ENCODE measurements at places on chromosomes 3 and 15.

- DNase-seq, result peak; percentile 13
These were observed 99.5 kb upstream of the FAM98B start for GRCh38 chr15:38354315-38354929.

DNA sequence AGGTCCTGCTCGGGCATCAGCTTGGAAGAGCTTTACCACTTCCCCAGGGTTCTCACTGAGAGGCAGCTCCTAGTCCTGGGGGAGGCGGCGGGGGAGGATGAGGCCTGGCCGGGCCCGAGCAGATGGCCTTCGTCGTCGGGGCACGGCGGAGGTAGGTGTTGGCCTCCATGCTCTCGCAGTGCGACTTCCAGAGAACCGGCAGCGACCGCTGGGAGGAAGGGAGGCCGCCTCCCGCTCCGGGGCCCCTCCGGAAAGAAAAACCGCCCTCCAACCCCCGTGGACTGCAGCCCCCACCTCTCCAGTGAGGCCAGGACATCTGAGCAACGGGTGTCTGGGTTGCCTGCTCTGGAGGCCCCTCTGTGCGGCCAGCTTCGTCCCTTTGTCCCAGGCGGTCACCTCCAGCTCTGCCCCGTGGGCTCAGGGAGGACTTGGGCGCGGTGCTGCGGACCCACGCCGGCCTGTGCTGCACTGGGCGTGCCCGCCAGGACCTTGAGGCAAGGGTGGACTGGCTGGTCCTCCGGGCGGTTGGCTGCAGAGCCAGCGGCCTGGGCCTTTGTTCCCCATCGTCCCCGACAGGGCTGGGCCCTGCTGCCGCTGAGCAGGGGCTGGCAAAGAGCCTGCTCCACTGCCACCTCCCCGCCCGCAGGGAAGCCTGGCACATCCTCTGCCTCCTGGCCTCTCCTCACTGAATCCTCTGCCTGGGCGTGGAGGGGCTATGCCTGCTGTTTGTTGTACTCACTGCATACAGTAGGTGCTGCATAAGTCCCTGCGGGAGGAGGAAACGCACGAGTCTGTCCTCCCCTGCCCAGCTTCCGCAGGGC is 13.6 kb upstream of the GP9 start:
- no peak for DNase-seq

DNA sequence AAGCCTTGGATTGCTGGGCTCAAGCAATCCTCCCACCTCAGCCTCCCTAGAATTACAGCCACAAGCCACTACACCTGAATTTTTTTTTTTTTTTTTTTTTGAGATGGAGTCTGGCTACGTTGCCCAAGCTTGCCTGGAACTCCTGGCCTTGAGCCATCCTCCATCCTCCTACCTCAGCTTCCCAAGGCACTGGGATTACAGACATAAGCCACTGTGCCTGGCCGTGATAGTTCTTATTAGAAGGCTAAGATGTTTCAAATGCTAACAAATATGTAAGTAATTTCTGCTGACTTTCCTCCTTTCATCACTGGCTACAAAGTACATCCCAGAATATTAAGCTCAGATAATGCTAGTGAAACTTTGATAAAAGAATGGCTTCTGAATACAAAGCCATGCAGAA is 5.7 kb upstream of the SETMAR start:
- DNase-seq, result no peak

DNA sequence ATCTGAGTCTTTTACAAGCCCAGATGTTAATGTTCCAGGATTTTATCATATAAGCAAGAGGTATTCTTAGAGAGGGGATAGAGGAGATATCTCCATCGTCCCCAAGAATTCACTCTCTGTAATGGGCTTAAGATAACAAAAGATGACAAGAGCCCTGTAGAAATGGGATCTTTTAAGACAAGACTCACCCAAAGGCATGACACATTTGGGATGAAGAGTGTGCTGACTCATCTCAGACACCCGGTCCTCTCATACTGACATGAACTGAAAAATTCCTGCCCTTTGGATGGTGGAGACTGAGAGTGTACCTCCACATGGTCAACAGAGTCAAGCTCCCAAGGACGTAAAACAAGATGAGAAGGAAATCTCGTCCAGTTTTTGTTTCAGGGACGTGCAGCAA is 11.0 kb downstream of the LEKR1 start:
- no peak for DNase-seq

DNA sequence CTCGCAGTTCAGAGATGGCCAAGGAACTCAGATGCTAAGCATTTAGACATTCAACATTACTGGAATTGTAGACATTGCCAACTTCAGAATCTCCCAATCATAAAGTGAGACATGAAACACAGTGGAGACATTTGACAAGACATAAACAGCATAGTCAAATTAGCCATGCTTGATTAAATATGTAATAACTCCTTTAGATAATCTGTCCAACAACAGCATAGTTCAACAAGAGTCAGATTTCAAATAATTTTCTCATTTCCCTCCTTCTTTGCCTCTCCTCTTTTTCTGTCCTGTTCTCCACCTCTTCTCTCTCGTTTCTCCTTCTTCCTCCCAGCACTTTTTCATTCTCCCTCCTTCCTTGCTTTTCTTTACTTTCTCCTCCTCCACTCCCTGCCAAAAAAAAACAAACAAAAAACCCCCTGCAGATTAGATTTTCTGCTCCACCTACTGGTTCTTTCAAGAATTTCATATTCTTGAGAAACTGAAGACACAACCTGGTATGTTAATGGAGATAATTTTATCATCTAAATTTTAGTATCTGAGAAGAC is 20.2 kb downstream of the CPOX start:
- no peak for DNase-seq

DNA sequence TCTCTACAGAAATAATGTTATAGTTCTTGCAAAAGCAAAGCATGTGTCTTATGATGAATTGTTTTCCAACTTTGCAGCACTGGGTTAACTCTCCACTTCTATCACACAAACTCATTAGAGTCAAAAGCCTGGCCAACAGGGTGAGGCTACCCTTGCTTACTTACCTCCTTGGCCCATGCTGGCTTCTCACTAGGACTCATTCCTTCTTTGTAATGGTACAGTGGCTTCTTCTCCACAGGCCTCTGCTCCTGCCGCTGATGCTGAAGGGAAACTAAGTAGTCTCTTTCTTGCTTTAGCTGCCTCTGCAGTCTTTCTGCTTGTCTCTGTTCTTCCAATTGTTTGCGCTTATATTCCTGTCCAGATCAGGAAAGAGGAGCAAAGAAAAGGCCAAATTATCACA is 111.5 kb upstream of the SLC2A2 start:
- no peak for DNase-seq

DNA sequence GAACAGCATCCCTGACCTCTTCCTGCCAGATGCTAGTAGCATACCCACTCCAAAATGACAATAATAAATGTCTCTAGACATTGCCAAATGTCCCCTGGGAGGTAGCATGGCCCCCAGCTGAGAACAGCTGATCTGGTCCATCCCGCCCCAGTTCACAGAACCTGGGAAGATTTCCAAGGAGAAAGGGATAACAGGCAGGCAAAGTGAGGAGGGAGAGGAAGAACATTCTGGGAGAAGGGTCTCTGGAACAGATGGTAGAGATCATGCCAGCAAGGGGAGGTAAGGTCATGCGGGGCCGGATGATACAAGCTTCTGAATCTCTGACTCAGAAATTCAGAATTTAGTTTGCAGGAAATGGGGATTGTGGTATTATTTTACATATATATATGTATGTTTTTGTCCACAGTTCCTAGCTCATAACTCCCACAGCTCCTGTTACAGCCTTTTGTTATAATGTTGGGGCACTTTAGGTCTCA is 192.7 kb downstream of the SUCLG2 start:
- DNase-seq, result no peak

- DNase-seq, result no peak
These were observed 62.5 kb upstream of the SLCO2A1 start for GRCh38 chr3:134092208-134092701.

DNA sequence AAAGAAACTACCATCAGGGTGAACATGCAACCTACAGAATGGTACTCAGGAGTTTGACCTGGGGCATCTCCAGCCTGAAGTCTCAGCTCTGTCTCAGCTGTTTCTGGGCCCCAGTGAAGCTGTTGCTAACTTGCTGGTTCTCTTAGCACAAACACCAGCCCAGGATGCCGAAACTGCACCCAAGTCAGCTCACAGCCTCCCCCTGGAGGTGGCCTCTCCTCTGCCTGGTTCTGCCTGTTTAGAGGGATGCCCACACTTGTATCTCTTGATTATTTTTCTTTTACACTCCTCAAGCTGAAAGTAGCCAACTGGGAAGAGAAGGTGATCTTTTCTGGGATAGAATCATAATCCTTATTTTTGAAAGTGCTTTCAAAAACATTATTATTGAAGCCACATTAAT is 289.0 kb upstream of the RASGRP1 start:
- no peak for DNase-seq

GRCh38 chr3:4829031-4829394 is 150.2 kb upstream of the BHLHE40 start:
- DNase-seq, result no peak

- no peak for DNase-seq
These were observed 153.7 kb downstream of the ANO10 start for GRCh38 chr3:43468133-43468532.

GRCh38 chr3:150613709-150614480 is 10.8 kb downstream of the SELENOT start:
- DNase-seq, result no peak

GRCh38 chr3:35523838-35524237 is 115.5 kb upstream of the ARPP21 start:
- no peak for DNase-seq

- DNase-seq, result no peak
These were observed 103.2 kb downstream of the PPP2R3A start for GRCh38 chr3:136068708-136069107.

DNA sequence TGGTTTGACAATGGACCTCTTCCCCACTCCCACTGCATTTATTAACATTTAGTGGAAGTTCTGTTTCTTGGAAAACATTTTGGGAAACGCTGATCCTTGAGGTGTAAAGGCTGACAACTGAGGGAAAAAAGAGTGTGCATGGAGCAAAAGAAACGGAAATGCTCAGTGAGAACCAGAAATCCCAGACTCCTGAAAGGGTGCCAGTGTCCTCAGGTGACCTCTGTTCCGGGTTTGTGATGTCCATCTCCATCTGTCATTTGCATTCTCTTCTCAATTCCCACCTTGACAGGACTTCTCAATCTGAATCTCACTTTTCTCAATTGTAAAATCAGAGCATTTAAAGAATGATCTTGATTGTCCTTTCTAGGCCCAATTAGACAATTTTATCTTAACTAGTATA is 71.1 kb upstream of the FAM3D start:
- DNase-seq, result no peak

DNA sequence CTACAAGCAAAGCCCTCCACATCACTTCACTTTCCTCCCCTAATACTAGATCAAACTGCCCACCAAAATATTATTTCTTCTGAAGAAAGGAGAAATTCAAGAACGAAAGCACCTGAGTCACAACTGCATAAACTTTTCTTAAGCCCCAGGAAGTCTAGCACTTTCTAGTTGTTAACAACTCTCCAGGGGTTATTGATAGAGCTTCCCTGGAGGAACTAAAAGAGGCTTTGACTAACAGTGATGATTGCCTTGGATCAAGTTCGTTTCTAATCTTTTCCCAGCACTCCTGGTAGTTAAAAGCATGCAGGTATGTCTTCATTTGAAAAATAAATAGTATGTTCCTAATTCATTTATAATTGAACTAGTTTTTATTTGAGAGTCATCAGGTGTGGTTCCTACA is 917.0 kb downstream of the TUSC7 start:
- no peak for DNase-seq

DNA sequence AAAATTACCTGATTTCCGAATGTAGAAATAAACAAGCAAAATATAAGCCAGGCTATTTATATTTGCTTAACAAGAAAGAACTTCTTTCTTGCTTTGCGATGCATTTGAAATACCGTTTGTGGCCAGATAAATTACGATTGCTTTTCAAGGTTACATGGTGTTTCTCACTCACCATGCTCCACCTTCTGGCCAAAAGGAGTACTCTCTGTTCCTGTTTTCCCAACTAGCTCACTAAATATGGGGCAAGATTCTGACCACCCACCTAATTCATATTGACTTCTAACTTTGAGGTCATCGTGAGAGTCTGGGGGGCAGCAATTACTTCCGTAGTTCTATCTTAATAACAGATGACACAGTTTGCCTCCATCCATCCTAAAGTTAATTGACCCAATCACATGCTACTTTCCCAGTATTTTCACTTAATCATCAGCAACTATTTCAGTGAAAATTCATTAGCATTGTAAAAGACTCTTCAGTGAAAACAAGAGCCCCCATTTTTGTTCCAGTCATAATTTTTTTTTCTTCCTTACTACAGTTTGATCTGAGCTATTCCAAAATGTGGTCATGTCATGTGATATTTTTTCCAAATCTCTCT is 25.9 kb downstream of the ACP3 start:
- DNase-seq, result no peak
